ENCODE measurements at places on chromosomes 4 and X.

DNA sequence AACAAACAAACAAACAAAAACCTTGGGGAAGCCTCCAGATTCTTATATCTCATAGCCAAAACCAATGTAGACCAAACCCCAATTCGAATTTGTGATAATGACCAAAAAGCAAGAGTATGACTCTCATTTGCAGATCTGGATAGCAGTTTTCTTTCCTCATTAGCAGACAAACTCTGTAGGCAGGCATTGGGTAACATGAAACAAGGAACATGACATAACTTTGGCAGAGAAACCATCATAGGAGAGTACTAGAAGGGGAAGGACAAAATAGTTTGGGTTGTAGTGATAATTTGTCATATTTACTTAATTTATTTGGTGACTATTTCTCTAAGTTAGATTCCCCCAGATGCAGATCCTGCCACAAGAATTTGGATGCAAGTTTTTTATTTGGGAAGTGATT is 187.8 kb downstream of the MID1IP1 start:
- DNase-seq, result no peak

- no peak for DNase-seq
Measured at GRCh38 chrX:101729986-101730385, 70.3 kb upstream of the ARMCX2 start.

DNA sequence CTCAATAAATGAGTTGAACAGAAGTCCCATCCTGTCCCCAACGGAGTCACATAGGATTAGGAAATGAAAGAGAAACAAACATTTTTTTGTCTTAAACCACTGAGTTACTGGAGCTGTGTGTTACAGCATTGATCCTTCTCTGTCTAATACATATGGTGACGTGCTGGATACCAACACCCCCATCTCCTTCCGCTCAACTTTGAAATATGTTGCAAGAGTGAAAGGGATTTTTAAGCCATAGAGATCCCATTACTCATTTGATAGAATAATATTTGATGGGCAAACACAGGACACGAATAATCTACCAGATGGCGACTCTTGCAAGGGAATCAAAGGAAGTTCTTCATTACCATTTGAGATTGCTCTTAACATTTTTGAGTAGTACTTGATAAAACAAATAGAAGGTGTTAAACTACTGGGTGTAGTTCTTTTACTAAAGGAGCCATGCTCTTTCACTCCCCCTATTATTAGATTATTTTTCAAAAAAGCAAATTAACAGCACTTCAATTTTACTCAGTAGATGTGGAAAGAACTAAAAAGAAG is 140.5 kb downstream of the PACRGL start:
- no peak for DNase-seq

- DNase-seq, result no peak
Measured at GRCh38 chr4:2587213-2587823, 50.9 kb downstream of the FAM193A start.

DNA sequence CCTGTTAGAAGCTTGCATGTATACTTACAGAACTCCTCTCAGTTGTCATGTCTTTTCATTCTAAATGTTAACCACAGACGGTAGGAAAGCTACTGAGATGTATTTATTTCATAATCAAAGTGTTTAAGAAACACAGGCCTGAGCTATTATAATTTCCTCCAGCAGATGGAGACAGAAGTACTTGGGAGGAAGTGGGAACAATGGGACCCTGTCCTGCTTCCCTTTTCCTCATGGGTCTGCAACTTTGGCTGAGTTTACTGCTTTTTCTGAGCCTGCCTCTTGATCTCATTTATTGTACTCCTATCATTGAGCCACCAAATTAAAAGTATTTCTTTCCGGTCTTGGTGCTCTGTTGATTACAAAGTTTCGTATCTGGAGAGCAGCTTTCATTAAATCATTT is 67.7 kb upstream of the SPANXN2 start:
- no peak for DNase-seq

GRCh38 chrX:140918398-140919038 is 83.9 kb upstream of the SPANXB1 start:
- peak; percentile 4 for DNase-seq

- DNase-seq, result no peak
Measured at GRCh38 chrX:104315555-104315954, 60.8 kb upstream of the ESX1 start.

- DNase-seq, result no peak
Measured at GRCh38 chr4:111014537-111014936, 391.7 kb upstream of the PITX2 start.

DNA sequence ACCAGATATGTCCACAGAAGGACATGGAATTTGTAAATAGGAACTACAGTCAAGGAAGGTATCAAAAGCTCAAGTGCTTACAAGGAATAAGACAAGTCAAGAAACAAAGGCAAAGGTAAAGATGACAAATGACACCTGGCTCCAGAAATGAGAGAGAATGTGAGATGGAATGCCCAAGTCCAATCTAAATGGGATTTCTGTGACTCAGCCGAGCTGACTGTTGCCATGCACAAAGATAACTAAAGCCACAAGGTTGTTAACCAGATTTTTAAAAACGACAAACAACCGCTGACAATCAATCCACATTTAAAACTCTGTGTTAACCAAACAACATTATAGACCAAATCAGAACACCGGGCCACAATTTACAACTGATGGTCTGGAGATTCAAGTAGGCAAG is 1.1 kb downstream of the NFXL1 start:
- no peak for DNase-seq

DNA sequence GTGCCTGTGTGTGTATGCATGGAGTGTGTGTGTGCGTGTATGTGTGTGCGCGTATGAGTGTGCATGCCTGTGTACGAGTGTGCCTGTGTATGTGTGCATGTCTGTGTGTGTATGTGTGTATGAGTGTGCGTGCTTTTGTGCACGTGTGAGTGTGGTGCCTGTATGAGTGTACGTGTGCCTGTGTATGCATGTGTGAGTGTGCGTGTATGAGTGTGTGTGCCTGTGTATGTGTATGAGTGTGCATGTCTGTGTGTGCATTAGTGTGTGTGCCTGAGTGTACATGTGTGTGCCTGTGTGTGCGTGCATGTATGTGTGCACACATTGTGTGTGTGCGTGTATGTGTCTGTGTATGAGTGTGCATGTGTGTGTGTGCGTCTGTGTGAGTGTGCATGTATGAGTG is 5.7 kb downstream of the DOK7 start:
- DNase-seq, result no peak

- no peak for DNase-seq
Measured at GRCh38 chr4:24024157-24024556, 134.3 kb upstream of the PPARGC1A start.

- peak; percentile 60 for DNase-seq
Measured at GRCh38 chrX:101385795-101386541, at the start of gene BTK. TSS of gene BTK (minus strand) at chrX:101386191. CDS start at chrX:101375284, 10,907 bp downstream.

DNA sequence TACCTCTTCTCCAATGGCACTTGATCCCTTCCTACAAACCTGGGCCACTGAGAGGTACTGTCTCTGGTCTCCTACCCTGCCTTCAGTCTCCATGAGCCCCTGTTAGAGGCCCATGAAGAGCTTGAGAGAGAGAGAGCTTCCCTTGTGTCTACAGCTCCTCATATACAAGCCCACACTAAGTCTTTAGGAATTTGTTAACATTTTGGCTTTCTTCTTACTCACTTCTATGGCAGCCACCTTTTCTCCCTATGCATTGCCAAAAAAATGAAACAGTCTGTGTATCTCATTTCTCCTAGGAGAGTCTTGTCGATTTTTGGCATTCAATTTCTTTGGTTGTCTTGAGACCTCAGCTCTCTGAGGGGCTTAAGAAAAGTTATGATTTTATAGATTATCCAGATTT is 90.9 kb upstream of the LNX1 start:
- DNase-seq, result no peak

- no peak for DNase-seq
Measured at GRCh38 chr4:84480082-84480481, 19.0 kb downstream of the NKX6-1 start.
